ENCODE measurements at places on chromosomes 4 and X.

DNA sequence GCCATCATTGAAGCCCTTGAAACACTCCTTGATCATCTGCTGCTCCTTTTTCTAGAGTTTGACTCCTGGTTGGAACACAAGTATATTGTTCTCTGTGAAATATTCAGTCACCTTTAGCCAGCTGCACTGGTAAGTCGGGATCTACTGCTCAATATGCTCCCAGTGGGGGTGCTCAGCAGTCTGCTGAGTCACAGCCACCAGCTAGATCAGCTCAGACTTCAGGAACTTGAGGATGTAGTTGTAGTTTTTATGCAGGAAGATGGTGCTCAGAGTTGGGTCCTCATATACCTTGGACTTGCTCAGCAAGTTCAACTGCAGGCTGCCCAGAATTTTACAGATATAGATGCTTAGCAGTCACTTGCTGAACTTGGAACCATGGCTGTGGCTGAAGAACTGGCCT lies 202.5 kb upstream of the RPL34 start:
- DNase-seq = no peak

- DNase-seq = no peak
These were observed 210.9 kb upstream of the ATOH1 start for GRCh38 chr4:93617606-93618005.

GRCh38 chr4:52576961-52577623 lies 82.0 kb downstream of the USP46 start:
- DNase-seq = no peak

DNA sequence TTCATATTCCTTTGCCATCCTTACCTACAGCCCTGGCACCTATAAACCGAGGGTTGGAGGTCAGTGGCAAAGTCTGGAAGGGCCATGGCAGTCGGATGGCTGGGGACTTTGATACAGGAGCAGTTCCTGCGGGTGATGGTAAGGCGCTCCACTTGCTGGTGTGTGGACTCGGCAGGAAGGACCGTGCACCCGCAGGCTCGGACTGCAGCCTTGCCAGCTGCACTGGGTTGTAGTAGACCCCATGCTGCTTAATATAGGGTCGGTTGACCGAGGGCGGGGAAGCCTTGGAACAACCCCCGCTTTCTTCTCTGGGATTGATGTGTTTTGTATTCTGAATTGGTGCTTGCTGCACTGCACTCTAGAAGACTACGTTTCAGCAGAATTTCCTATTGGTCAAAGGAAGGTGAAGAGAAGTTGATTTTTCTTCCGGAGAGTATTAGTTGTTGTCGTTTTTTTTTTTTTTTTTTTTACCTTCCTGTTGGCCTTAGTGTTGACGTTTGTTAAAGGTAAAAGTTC lies 638 bp downstream of the BLTP1 start:
- DNase-seq = peak; percentile 31

GRCh38 chrX:29662101-29662500 lies 553.3 kb upstream of the MAGEB2 start:
- DNase-seq = peak; percentile 90

Data from kidney capillary endothelial cell (primary cell).